NAMALWA (cell line): ENCODE measurements at places on chromosomes 6 and 20.

GRCh38 chr6:36147294-36147693 lies 17.0 kb downstream of the MAPK13 start:
- DNase-seq = no peak

DNA sequence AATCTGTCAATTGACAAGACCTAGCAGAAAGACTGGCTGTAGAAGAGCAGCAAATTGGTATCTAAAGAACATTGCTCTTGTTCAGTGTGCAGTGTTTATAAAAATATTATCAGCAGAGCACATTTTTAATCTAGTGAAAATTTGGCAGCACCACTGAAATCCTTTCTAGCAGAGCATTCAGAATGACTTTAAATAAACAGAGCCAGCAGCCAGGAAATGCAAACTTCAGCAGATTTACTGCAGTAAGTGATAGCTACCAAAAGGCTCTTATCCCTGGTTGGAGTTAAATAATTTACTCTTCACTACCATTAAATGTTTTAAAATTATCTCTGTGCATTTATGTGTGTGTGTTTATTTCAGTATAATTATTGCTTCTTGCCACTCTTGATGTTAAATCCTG lies 590.9 kb upstream of the CITED2 start:
- DNase-seq = no peak

DNA sequence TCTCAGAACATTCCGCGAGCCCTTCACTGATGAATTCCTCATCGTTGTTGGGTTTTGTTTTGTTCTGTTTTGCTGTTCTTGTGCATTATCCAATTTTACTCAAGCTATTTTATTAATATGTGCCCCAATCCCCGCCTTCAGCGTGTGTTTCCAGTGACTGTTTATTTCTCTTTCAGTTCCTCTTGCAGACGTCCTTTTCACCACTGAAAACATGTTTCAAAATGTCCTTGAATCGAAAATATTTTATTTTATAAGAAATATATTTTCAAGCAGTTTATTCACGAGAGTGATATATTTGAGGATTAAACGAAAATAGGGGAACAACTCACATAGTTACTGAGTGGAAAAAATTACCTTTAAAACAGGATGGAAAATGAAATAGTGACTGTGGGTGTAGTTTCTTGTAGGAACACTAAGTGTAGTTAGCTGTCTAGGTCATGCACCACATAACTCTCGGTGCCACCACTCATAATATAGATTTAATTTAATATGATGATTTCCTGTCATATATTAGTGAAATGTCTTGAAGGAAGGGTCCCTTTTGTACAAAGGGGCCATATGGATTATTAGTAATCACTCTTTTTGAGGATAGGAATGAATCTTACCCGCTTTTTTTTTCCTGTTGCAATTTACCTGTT lies 45.3 kb upstream of the HDDC2 start:
- peak; percentile 65 for DNase-seq

DNA sequence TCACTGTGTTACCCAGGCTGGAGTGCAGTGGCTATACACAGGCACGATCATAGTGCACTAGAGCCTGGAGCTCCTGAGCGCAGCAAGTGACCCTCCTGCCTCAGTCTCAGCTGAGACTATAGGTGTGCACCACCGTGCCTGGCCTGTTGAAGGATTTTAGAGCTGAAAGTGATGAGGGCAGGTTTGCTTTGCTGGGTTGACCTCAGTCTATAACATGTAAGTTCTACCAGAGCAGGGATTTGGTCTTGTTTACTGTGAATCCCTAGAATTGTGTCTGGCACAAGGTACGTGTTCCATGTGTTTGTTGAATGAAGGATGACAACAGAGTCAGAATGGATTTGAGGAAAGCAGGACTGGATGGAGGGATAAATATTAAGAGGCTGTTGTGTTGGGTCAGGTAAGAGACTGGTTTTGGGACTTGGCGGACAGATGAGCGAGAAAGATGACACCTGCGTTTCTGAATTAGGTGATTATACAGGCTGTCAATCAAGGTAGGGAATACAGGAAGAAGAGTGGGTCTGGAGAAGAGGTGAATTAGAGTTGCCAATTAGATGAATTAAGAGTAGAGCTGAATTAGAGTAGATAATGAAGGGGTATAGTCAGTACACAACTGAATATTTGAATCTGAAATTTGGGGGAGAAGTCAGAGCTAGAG lies 6.5 kb downstream of the ASXL1 start:
- DNase-seq = no peak

- no peak for DNase-seq
Measured at GRCh38 chr20:53702617-53703016, 109.0 kb upstream of the ZNF217 start.

DNA sequence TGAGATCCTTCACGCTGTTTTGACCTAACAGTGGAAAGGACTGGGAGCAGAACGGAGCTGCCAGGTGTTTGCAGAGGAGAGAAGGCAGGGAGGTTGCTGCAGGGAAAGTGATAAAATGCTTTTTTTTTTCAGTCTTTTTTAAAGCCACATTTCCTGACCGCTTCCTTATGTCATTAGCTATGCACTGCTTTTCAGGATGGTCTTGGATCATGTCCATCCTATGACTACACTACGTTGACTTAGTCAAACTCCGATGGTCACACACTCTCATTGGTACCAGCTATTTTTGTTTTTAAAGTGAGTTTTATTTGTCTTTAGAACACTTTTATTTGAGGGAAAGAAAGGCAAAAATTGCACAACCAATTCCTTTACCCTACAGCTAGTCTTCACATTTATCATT lies 89.2 kb upstream of the EXOC2 start:
- DNase-seq = no peak

DNA sequence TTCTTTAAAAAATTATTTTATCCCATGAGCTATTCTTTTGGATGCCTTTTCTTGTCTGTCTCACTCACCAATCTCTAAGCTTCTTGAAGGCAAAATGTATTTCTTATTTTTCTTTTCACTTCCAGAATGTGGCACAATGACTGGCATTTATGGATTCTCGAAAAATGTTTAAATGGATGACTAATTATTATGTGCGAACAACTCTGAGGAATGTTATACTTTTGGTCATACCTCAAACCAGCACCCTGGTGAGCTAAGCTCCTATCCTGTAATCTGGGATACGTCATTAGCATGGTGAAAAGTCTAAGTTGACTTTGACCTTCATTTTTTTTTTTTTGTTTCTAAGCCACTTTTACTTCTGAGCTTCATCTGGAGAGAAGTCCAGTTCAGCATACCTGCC lies 214.0 kb upstream of the CEP162 start:
- no peak for DNase-seq

- DNase-seq = no peak
Measured at GRCh38 chr6:40383348-40384115, 203.6 kb downstream of the LRFN2 start.

DNA sequence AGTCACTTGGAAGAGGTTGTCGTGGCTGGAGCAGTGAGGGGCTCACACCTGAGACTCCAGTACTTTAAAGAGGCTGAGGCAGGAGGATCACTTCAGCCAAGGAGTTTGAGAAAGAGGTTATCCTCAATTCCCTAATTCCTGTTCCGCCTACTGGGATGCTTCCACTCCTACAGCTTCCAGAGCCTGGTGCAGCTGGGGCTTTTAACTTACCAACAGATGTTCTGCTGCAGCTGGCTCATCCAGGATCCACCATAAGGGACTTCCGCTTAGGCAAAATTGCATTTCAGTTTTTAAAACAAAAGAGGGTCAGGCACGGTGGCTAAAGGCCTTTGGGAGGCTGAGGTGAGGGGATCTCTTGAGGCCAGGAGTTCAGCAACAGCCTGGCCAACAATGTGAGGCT lies 59.1 kb upstream of the CDYL start:
- DNase-seq = no peak

GRCh38 chr6:143549949-143550268 lies 38.4 kb upstream of the FUCA2 start:
- no peak for DNase-seq

DNA sequence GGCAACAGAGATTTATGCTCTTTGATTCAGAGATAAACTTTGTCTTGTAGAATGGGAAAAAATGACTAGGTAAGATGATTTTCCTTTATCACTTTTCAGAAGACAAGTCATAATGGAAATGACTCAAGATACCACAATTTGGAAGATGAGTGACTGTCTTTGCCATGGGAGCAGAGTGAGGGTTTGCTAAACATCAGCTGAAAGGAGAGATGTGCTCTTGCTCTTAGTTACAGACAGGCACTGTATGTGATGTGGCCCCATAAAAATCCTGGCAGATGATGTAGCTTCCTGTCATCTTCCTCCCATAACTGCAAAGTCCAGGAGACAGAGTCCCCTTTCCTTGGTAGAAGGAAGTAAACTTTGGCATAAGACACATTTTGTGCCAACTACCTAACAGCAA lies 47.6 kb downstream of the BACH2 start:
- DNase-seq = no peak

GRCh38 chr6:88899569-88900316 lies 63.7 kb downstream of the RNGTT start:
- peak; percentile 32 for DNase-seq

DNA sequence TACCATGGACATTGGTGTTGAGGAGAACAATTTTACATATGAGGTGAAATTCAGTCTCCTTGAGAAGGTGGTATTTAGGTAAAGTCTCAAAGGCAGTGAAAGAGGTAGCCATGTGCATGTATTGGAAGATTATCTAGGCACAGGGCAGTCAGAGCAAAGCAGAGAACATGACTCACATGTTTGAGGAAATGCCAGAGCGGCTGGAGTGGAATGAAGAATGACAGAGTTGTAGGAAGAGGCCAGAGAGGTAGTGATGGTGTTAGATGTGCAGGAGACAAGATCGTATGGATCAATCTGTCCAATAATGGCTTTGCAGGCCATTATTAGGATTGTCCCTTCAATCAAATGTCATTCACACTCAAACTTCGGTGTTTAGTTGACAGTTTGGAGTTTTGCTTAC lies 449.4 kb upstream of the PTCHD4 start:
- DNase-seq = no peak

GRCh38 chr20:34311118-34312023 lies 8.2 kb upstream of the AHCY start:
- no peak for DNase-seq

- DNase-seq = no peak
Measured at GRCh38 chr6:16969699-16970655, 131.9 kb upstream of the STMND1 start.

GRCh38 chr6:132933090-132933489 lies 118.7 kb downstream of the RPS12 start:
- DNase-seq = no peak

GRCh38 chr6:103042336-103042735 lies 1648.8 kb downstream of the GRIK2 start:
- no peak for DNase-seq
